ENCODE measurements at places on chromosomes 2 and 18. TPM values are rescaled to one million over a fixed set of nuclear protein-coding genes. Genes with fewer than 3 reads are reported as not detected.

The MPV17 gene
- total RNA-seq = 88.8 TPM

The FAM124B gene
- total RNA-seq = not detected

The MYL1 gene
- total RNA-seq = not detected

The PLGLB2 gene
- 2.0 TPM for total RNA-seq

The CFC1 gene
- not detected for total RNA-seq

The SERPINB13 gene
- total RNA-seq = not detected

The SCTR gene
- not detected for total RNA-seq

The FAM161A gene
- 2.5 TPM for total RNA-seq

The RAPGEF4 gene
- under 0.01 TPM for total RNA-seq

The ABCG8 gene
- not detected for total RNA-seq

The POTEI gene
- not detected for total RNA-seq

The GALR1 gene
- not detected for total RNA-seq

The LCT gene
- not detected for total RNA-seq

The CCT4 gene
- total RNA-seq = 163 TPM

The SLC4A3 gene
- 2.9 TPM for total RNA-seq

Measured in subcutaneous preadipocyte (primary cell).